ENCODE measurements at places on chromosomes 7 and 10.

GRCh38 chr10:77106676-77107075 lies 530.9 kb downstream of the KCNMA1 start:
- no peak for DNase-seq

- no peak for DNase-seq
Observed at GRCh38 chr7:12990440-12990839, 303.0 kb downstream of the ARL4A start.

GRCh38 chr7:121140790-121141189 lies 152.3 kb downstream of the CPED1 start:
- DNase-seq: no peak

GRCh38 chr7:2316578-2316977 lies 2.3 kb upstream of the SNX8 start:
- no peak for DNase-seq

DNA sequence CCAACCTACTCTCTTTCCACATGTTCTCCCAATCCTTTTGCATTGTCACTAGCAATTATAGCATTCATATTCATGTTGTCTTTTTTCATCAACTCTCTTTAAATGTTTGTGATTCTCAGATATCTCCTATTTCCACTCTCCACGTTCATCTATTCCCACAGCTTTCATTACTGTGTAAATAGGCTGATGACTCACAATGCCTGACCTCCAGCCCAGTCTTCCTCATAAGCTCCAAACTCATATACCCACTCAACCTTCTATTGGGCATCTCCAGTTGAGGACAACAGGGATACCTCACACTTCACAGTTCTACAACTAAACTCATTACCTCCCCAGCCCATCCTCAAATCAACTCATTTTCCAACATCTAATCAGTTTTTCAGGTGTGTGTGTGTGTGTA lies 194.1 kb downstream of the DGKI start:
- DNase-seq: no peak

- DNase-seq: no peak
Observed at GRCh38 chr7:13447637-13448036, 541.8 kb downstream of the ETV1 start.

- no peak for DNase-seq
Observed at GRCh38 chr10:50857579-50857978, 27.8 kb downstream of the A1CF start.

DNA sequence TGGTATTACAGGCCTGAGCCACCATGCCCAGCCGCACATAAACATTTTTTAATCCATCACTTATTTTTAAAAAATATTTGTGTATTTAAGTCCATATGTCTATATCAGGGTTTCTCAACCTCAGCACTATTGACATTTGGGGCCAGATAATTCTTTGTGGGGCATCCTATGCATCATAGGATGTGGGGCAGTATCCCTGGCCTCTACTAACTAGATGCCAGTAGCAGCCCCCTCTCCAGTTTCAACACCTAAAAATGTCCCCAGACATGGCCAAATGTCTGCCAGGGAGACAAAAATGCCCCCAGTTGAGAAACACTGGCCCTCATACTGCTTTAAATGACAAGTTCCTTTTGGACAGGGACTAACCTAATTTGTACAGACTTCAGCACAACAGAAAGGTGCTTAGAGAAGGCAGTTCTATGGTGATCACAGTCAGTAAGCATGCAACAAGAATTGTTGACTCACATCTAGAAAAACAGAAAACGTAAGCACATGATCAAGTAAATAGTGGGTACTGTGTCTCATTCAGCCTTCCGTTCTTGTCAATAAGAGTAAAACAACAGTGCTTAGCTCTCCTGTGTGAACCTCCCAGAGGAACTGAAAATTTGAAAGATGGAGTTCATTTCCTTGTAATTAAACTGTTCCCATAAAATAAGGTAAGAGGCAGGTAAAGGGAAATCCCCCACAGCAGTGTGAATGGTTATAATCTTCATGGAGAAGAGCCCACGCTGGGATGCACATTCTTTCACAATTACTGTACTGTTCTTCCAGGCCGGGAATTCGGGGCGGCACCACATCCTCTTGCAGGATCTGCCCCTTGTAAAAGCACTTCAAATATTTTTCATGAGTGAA lies 17.3 kb upstream of the ADRB1 start:
- DNase-seq: peak; percentile 51

DNA sequence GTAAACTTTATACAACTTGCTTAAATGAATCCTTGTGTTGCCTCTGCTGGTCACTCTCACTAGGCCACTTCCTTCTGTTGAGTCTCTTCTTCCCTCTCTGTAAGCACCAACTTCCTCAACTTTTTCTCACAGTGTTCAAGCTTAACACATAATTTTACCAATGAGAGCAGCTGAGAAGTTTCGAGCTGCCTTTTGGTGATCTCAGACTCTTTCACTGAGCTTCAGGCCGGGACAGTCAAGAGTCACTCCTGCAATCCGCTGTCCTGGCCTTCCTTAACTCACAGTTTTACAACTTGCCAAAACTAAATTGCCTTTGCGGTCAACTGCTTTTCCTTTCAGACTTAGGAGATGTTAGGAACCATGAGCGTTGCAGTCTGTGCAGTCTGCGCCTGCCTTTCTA lies 47.4 kb downstream of the PRPF18 start:
- DNase-seq: peak; percentile 9

DNA sequence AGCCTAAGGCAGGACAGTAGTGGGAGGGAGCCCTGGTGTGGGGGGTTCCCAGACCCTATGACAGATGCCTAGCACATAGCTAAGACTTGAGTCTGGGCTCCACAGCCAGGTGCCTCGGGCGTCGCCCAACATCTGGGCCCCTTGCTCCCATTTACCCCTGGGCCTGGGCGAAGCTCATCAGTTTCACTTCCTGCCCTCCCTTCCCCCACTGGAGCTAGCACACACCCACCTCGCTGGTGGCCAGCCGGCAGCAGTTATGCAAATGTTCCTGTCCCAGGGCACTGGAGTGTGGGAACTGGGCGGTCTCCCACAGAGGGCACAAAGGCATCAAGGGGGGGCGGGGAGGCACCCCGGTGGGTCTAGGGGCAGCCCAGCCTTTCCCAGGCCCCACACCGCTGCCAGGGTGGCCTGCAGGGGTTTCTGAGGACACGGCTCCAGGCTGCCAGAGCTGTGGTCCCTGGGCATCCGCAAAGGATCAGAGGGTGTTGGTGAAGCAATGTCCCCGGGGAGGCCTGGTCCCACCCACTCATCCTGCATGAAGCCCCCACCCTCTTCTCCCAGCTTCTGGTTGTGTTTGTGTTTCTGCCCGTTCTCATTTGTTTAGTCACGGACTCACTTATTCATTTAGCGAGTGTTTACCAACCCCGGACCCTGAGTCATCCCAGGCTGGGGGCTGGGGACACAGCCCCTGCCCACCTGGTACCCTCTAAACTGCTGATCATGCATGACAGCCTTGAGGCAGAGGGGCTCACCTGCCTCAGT lies 20.4 kb downstream of the SH2B2 start:
- DNase-seq: no peak

DNA sequence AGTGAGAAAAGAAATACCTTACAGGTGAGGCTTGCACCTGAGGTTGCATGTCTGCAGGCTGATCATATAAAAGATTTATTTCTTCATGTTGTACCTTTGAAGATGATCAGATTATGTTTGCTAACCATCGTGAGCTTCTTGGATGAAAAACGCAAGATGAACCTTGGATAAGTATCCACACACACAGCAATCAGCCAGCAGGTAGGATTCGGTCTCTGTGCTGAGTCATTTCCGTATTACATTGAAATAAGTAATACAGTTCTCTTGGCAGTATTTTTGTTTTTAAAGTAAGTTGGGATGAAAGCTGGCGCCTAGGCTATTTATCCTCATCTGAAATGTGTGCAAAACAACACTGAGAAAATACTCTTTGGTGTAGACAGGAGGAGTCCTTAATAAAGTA lies 109.0 kb upstream of the PRKCQ start:
- DNase-seq: no peak

GRCh38 chr10:109912335-109913281 lies 10.7 kb downstream of the XPNPEP1 start:
- no peak for DNase-seq

DNA sequence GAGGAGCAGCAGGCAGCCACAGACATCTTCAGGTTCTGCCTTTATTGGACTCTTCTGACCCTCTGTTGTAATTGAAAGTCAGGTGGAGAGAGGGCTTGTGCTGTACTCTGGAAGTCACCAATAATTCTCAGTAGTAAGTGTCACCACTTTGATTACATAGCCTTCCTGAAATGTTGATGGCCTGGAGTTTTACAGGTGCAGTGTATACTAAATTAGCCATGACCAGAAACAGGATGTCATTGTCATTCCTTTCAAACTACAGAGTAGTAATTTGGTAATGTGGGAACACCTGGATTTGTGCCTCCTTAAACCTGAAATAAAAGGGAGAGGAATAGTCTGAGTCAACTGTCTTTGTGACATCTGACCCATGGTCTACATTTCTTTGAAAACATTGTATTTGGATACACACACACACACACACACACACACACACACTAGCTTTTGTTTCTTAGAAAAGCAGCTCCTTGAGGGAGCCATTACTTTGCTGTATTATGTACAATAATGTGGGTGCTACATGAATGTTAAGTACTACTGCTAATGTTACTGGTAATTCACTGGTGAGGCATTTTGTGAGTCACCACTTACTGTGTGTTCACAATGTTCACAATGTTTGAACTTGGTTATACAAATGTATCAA lies 19.6 kb downstream of the ARL4A start:
- no peak for DNase-seq

GRCh38 chr7:30553141-30553540 lies 41.5 kb upstream of the GARS1 start:
- no peak for DNase-seq

DNA sequence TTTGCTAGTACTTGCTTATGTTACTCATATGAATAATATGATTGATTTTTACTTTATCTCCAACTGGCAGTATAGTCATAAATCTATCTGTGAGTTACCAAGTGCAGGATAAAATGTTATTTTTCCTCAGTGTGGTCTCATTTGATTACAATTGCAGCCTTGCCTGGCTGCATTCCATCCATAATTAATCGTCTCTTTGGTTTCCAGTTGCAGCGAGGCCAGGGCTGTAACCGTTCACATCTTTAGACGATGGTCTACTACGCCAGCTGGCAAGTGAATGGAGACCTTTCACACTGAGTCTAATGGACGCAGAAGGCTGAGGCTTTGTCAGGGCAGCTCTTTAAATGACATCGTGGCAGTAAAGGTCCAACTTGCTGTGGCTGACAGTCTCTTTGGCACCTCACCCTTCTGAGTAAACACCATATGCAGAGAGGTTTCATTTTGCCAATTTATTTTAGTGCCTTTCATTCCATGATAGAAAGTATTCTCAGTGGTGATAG lies 84.0 kb downstream of the ARL4A start:
- no peak for DNase-seq

DNA sequence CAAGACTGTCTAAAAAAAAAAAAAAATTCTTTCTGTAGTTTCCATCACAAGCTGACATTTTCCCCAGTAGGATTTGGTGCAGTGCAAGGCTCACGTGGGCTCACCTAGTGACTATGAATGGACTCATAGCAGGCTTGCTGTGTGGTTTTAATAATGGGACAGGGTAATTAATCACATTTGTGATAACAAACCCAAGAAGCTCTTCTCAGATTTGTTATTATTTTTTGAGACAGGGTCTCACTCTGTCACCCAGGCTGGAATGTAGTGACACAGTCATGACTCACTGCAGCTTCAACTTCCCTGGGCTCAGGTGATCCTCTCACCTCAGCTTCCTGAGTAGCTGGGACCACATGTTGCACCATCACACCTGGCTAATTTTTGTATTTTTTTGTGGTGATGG lies 40.0 kb downstream of the NACAD start:
- DNase-seq: no peak

GRCh38 chr10:30529373-30529998 lies 95.5 kb downstream of the MAP3K8 start:
- no peak for DNase-seq

GRCh38 chr10:83617692-83618545 lies 521.4 kb upstream of the GHITM start:
- no peak for DNase-seq

DNA sequence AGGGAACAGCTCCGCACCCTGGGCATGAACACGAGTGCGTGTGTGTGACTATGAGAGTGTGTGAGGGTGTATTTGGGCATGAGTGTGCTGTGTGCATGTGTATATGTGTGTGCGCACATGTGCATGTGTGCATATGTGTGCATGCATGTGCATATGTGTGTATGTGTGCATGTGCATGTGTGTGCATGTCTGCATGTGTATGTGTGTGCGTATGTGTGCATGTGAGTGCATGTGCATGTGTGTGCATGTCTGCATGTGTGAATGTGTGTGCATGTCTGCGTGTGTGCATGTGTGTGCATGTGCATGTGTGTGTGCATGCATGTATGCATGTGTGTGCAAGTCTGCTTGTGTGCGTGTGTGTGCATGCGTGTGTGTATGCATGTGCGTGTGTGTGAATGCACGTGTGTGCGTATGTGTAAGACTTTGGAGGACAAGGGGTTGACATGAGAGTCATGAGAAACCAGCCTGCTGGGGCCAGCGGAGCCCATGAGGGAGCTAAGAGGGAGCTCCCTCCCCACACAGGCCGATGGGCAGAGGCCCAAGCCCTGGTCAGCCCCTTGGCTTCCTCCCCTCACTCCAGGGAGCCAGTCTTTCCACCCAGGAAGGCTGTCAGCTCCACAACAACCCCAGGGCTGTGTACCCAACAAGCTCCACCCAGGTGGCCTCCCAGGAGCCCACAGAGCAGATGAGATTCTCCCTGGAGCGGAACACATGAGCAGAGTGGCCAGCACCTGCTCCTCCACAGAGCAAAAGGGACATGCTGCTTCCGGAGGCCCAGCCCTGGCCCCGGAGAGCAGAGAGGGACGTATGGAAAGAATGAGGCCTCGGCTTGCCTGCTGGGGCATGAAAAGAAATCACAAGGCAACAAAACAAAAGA lies 142.5 kb upstream of the PPP2R2D start:
- no peak for DNase-seq

DNA sequence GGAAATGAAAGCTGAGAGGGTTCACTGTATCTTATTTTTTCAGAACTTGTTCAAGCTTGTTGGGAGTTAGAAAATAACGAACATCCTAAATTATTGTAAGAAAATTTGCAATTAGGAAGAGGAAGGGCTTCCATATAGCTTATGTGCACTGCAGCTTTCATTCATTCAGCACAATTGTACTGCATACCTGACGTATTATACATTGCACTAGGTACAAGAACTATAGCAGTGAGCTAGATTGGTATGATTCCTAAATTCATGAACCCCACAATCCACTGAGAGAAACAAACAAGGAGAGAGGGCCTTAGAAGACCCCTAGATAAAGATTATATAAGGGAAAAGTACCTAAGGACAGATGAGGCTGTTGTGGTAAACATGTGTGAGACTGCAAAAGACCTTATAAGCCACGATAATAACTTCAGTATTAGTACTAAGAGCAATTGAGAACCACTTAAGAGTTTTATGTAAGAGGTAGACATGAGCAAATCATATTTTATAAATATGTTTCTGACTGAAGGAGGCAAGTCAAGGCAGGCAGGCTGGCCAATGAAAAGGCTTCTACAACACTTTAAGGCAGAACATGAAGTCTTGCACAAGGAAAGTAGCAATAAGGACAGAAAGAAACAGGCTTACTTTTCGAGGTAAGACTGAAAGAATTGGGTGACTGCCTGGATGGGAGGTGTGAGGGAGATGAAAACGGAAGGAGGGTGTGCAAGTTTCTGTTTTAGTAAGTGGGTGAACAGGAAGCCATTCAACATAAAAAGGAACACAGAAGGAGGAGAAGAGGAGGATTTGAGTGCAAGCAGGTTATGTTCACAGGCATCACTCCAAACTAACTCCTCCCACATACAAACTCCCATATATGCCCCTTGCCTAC lies 77.9 kb upstream of the LRRN3 start:
- no peak for DNase-seq
